ENCODE measurements at places on chromosomes 6 and 20.

DNA sequence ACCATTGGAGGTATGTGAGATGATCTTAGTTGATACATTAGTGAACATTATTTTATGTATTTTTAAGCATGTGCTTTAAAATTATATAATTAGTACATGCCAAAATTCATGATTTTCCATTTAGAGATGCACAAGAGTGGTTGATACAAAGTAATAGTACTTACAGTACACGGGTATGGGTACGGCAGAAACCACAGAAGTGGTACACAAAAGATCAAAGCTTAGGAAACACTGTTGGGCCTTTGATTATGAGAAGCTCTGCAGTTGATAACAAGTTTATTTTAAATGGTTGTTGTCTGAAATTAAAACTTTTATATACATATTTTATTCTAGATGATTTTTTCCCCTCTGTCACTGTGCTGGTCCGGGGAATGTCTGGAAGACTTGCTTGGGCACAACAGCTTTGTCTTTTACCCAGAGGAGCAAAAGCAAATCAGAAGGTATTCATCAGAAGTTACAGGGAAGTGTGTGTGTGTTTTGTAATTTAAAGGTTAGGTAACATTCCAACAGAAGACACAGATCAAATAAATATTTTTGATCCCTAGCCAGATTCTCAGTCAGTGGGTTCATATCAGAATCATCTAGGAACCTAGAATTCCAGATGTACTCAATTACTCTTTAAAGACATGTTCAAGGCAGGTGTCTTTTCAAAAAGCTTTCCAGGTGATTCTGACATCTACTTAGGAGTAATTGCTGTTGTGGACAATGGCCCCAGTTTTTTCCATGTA is 32.5 kb upstream of the ADIG start:
- DNase-seq, result no peak

- DNase-seq, result no peak
These were observed 27.8 kb downstream of the FYN start for GRCh38 chr6:111845441-111845871.

- DNase-seq, result no peak
These were observed 68.9 kb downstream of the TULP4 start for GRCh38 chr6:158381214-158381613.

GRCh38 chr6:110017946-110018345 is 39.8 kb downstream of the GPR6 start:
- DNase-seq, result no peak

GRCh38 chr20:17066902-17067301 is 159.9 kb upstream of the PCSK2 start:
- no peak for DNase-seq

- DNase-seq, result no peak
These were observed 435 bp downstream of the ZSWIM3 start for GRCh38 chr20:45857882-45858216.

GRCh38 chr20:47668313-47669151 is 116.7 kb downstream of the SULF2 start:
- DNase-seq, result no peak

- no peak for DNase-seq
These were observed 56.8 kb downstream of the SNX9 start for GRCh38 chr6:157879873-157880254.

DNA sequence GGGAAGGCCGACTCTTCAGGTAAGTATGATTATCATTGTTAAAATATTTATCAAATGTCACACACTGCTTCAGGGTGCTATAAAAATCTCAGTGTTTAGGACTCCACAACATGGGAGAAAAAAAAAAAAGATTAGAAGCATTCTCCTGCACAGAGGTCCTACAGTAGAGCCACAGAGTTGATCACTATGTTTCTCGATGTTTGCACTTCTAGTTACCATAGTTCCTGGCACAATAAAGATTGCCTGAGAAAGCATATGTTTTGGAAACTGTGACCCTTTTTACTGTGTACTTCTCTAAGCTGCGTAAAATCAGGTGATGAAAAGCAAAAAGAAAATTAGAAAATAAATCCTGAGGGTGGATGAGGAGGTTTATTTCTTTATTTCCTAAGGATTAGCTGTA is 269.9 kb upstream of the SYNCRIP start:
- no peak for DNase-seq

- DNase-seq, result no peak
These were observed 958 bp downstream of the MLIP start for GRCh38 chr6:54112151-54112650.

- no peak for DNase-seq
These were observed 74.6 kb upstream of the CD93 start for GRCh38 chr20:23160536-23161243.

Measured in aorta (tissue), 5 donors.